Epithelial cell of esophagus (primary cell): ENCODE measurements at places on chromosomes 5 and 9.

DNA sequence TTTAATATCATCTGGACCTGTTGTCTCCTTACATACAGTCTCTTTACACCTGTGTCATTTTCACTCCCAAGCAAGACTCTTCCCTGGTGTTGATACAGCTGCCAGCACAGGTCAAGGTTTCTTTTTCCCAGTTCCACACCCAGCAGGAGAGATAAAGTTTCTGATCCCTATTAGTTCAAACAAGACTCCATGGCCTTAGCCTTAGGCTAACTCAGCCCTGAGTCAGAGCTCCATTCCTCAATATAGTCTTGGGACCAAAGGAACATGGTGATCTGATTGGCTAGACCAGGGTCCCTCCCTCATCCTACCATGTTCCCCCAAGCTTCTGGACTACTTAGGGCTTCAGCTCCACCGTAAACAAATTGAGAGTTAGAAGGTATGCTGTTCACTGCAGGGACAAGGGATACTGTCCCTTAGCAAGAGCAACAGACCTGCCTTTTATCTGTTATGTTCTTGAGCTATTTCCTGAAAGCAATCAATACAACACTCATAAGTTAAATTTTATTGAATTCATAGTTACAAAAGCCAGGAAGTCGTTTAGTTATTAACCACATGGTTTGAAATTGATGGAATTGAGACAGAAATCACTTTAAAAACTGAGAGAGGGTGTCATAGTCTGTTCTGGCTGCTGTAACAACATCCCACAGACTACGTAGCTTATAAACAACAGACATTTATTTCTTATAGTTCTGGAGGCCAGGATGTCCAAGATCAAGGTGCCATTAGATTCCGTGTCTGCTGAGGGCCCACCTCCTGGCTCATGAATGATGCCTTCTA is 20.5 kb downstream of the SLC1A1 start:
- DNase-seq, result peak; percentile 40

DNA sequence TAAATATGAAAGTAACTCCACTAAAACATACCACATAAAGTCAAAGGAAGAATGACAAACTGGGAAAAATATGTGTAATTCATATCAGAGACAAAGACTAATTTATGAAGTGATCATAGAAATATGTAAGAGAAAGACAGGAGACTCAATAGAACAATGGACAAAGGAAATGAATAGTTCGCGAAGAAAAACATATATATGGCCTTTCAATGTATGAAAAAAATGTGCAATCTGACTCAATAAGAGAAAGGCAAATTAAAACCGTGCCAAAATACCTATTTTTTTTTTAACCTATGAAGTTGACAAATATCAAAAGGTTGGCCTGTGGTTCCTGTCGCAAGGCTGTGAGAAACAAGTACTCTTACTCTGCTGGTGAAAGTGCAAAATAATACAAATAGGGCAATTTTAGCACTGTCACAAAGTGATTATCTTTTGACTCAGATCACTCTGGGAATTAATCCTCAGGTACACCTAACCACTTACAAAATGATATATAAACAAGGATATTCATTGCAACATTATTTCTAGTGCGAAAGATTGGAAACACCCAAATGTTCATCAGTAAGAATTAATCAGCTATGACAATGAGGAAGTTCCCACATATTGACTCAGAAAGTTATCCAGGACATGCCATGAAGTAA is 3.7 kb downstream of the C9 start:
- peak; percentile 92 for DNase-seq

GRCh38 chr9:133714606-133715294 is 23.4 kb downstream of the SARDH start:
- no peak for DNase-seq

DNA sequence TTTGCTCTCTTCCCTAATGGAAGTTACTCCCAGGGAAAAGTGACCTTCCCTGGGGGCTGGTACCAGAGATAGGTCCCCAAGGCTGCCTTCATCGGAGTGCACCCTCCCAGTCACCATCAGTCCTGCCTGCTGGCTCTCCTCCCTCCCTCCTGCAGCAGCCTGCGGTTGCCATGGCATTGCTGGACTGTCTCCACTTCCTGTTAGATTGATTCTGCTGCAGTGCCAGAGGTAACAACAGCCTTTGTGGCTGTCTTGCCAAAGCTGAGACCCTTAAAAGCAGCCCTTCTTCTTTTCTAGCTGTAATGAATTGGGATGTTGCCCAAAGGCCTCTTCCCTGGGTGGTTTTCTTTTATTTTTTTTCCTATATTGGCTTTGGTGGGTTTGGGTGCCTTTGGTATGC is 78.1 kb upstream of the PRLR start:
- DNase-seq, result no peak

DNA sequence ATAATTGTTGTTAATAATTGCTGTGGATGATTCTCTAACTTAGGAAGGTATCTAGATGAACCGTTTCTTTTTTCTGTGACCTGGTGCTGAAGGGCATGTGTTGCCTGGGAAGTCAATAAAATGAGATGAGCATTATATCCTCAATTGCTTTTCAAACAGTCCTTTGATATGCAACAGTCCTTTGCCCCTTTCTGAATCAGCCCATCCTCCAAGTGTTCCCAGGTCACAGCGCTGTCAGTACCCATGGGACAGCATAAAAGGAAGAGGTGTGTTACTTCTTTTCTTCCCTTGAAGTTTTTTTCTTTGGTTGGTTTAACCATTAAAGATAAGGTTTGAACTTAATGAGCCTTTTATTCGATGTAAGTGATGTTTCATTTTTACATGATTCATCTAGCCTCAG is 651.8 kb downstream of the SEMA5A start:
- no peak for DNase-seq

DNA sequence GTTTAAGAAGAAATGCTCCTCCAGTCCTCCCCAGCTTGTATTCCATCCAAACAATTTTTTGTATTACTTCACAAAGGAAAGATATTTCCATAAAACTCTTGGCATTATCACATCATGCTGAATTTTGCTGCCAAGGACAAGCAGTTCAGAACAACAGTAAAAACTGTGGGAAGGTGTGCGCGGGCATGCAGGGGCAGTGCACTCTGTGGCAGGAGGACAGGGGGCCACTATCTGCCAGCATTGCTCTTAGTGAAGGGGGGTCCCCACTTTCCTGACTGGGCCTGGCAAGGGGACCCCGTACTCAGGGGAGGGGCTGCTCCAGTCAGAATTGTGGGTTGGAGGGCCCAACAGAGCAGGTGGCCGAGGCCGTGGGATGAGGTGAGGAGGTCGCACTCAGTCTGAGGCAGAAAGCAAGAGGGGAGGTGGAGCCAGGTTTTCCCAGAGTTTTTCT is 32.8 kb downstream of the ANGPTL2 start:
- no peak for DNase-seq

- no peak for DNase-seq
Observed at GRCh38 chr9:34106110-34106509, 20.4 kb downstream of the DCAF12 start.

DNA sequence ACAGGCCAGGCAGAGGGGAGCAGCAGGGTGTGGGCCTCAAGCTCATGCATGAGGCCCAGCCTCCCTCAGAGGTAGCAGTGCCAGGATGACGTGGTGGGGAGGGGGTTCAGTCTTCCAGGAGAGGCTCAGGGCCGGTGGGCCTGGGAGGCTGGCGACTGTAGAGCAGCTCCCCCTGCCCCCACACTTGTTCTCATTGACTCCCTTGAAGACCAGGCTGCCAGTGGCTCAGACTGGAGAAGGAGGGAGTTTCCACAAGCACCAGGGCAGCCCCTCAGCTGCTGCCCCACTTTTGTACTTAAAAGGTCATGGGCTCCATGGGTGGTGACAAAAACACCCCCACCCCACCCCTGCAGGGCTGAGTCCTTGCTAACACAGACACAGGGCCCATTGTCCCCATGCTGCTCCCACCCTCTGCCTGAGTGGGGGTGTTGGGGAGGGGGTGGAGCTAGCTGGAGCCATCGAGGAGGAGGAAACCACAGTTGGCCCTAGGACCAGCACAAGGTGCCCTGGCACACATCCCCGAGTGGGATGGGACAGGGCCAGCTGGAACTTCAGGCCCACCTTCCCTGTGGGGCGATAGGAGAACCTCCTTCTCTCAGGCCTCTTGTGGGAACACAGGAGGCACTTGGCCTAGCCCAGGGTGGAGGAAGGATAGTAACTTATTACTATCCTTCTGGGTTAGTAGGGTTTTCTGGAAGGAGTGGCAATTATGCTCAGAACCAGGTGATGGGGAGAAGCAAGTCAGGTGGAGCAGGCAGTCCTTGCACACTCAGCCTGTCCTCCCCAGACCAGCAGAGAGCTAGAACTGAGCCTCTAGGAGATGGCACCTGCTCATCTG is 10.7 kb downstream of the PDLIM4 start:
- no peak for DNase-seq

GRCh38 chr9:131734781-131735180 is 5.1 kb downstream of the RAPGEF1 start:
- DNase-seq, result no peak

DNA sequence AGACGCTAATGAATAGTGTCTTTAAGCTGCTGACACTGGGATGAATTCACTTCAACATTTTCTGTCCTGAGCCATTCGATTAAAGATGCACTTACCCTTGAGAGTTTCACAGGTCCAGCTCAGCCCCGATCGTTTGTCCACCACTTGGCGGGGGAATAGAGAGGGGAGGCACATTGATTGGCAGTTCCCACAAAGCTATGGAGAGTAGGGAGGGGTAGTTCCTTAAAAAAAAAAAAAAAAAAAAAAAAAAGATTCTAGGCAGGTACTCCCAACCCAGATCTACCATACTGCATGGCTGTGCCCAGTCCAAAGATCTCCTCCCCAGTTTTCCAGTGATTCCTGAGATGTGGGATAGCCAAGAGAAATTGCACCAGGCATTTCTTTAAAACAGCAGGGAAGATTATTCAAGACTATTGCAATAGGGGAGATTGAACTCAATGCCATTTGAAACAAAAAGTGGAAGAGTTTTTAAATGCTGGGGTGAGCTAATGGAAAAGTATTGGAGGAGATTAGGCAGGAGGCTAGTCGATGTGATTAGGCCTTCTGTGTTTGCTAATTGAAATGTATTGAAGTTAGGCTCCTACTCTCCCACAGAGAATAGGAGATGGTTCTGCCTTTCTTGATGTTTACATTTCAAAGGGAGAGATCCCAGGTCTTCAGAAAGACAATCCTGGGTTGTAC is 2217.4 kb upstream of the WWC1 start:
- DNase-seq, result no peak

DNA sequence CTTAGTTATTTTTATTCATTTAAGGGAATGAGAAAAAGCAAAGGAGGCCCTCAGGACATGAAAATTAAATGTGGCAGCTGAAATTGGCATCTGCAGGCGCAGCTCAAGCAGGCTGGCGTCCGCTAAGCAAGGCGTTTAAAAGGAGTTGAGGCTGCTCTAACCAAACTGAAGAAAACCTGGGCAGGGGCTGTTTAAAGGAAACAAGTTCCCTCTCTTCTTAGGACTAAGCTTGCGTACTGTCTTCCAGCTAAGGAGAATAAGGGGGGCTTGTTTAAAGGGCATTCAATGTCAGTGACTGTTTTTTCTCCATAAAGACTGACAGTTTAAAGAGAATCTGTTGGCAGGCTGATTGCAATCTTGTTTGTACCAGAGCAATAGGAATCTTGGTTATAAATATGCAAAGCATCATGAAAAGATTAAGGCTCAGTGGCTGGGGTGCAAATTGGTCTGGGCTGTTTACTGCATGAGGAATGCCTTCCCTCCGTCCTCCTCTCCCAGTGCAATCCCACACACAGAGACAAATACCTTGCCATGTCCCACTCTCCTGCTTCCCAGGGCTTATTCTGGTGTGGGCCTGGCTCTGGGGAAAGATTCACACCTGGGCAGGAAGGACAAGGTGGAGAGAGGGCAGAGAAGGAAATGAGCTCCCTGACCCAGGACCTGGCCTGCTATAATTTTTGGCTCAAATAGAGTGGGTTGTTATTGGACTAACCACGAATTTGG is 85.9 kb upstream of the LIFR start:
- DNase-seq, result no peak

DNA sequence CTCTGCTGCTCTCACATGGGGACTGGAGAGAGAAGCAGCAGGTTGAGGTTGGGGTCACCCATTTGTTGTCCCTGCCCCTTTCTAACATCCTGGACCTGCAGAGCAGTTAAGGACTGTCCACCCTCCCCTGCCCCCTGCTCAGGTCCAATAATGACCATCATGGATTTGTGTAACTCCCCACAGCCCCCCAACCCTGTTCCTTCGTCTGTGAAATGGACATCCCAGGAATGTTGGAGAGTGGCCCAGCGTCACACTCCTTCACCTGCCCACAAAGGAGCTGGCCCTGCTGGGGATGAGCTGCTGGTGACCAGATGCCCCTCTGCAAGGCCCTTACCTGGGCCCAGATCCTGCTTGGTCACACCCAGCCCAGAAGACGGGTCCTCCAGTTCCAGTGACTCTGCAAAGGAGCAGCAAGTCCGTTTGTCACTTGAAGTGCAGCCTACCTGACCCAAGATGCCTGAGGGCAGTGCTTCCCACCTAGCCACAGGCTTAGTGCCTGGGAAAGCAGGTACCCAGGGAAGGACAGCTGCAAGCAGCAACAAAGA is 10.4 kb downstream of the CD74 start:
- DNase-seq, result no peak
